ENCODE measurements at places on chromosomes 13 and 19.

- peak; percentile 82 for DNase-seq
Observed at GRCh38 chr19:35346193-35347052, 1.3 kb upstream of the FFAR1 start.

DNA sequence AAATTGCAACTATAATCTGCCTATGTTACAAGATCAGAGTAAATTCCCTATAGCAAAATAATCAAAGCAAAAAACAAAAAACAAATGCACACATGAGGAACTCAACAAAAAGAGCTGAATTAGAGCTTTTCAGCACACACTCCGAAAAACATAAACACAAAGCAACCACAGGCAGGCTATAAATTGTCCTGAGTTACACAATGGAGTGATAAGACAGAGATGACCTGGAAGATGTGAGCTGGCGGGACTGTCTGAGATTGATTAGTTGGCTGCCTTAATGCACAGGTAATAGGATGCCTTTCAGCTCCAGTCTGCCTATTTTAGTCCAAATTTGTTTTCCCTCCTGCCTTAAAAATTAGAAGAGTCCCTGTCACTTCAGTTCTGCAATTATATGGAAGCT is 159.0 kb upstream of the FNDC3A start:
- no peak for DNase-seq

DNA sequence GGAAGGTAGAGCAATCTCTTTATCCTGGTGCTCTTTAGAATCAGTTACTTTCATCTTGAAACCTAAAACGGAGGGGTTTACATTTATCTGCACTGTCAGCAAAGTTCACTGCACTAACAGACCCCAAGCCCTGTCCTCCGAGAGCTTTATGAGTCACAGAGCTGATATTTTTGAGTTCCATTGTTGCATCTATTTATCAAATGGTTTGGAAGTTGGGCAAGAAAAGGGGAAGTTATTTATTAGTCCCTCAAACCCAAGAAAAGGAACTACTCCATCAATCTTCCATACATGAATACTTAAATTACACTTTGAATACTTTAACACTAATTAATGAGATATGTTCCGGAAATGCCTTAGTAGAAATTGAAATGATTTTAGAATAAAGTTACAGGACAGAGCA is 55.5 kb downstream of the EDNRB start:
- DNase-seq, result peak; percentile 55

GRCh38 chr13:104442536-104442935 is 1376.3 kb upstream of the SLC10A2 start:
- DNase-seq, result no peak

DNA sequence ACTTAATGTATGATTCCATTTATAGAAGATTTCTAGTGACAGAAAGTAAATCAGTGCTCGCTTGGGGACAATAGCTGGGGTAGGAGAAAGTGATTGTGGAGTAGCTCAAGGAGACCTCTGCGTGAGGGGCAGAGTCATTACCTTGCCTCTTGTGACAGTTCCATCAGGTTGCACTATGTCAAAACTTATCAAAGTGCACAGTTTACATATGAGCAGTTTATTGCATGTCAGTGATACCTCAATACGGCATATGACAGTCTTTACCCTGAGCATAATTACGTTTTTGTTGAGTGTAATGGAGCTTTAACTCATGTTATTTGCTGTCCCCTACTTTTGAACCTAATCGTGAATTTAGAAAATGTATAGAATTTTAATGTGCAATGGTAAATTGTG is 15.0 kb downstream of the ARHGEF7 start:
- no peak for DNase-seq

All from CD14-positive monocyte (primary cell).